ENCODE measurements at places on chromosomes 3 and 15. TPM values are rescaled to one million over a fixed set of nuclear protein-coding genes. Genes with fewer than 3 reads are reported as not detected.
A peak's percentile ranks its signal among the peaks of the same experiment; 100 is the strongest.

DNA sequence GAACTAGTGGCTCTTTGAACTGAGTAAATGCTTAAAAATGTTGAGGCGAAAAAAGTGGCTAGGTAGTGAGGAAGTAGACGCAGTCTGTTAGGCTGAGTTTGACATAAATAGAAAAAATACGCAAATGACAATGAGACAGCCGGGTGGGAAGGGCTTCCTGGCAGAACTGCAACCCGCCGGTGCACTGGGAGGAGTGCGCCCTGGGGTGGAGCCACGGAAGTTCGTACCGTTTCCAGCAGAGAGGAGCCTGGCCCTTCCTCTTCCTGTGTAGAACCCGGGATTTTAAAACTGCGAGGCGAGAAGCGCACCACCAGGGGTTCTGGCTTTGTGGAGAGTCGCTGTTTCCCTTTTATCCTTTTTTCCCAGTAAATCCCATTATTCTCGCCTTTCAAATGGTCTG, 602.6 kb downstream of the PYDC2 start:
- peak; percentile 60 for DNase-seq

- no peak for DNase-seq
Measured at GRCh38 chr3:143447491-143447890, 327.9 kb downstream of the CHST2 start.

GRCh38 chr3:36416599-36416998, 36.3 kb downstream of the STAC start:
- no peak for DNase-seq

GRCh38 chr3:153396581-153396980, 234.6 kb downstream of the RAP2B start:
- no peak for DNase-seq

- DNase-seq, result no peak
Measured at GRCh38 chr3:188659449-188660090, 505.6 kb downstream of the LPP start.

GRCh38 chr15:71256934-71257664, 141.8 kb downstream of the THSD4 start:
- no peak for DNase-seq

DNA sequence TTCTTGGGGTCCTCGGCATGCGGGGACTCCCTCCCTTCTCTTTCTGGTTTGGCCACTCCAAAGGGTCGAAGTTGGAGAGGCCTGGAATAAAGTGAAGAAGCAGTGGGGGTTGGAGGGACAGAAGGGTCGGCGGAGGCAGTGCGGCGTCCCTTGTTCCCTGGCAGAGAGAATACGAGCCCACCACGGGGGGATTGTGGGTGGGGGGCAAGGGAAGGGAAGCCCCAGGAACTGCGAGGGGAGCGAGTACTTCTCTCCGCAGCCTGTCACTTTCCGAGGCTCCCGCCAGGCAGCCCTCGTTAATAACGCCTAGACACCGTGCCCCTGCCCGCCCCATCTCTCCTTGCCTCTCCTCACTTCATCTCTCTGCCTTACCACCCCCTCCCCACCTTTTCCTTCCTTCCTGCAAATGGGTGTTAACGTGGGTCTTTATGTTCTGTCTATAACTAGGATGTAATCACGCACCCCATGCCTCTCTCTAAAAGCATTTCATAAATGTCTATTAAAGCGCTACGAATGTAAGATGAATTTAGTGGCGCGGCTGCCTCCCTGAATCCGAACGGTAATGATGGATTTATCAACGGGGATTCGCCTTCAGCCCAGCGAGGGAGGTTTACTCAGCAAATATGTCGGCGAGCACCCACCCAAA, 13.7 kb downstream of the NR2F2 start:
- no peak for DNase-seq

DNA sequence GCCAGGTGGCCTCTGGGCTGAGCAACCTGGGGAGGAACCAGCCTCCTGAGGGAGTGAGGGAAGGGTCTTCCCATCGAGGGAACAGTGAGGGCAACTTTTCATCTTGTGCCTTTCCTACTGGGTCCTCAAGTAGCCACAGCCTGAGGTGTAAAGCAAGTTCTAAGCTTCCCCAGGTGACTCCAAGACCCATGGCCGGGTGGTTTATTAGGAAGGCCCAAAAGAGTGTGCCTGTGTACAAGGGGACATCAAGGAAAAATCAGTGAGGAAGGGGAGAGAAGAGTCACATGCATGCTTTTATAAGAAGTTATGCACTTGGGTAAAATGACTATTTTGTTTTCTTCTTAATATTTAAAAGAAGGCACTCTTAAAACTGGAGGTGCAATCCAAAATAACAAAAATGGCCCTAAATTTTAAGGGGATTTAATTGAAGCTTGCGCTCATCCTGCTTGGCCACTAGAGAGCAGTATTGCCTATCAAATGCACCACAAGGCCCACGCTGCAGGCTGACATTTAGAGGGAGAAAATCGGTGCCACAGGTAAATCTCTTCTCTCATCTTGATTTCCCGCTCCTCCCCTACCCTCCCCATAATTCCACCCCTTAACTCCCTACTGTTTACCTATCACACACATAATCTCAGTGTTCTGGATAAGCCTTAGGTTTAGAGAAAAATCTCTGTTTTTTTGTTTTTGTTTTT, 6.7 kb downstream of the NANOGP8 start:
- peak; percentile 15 for DNase-seq

DNA sequence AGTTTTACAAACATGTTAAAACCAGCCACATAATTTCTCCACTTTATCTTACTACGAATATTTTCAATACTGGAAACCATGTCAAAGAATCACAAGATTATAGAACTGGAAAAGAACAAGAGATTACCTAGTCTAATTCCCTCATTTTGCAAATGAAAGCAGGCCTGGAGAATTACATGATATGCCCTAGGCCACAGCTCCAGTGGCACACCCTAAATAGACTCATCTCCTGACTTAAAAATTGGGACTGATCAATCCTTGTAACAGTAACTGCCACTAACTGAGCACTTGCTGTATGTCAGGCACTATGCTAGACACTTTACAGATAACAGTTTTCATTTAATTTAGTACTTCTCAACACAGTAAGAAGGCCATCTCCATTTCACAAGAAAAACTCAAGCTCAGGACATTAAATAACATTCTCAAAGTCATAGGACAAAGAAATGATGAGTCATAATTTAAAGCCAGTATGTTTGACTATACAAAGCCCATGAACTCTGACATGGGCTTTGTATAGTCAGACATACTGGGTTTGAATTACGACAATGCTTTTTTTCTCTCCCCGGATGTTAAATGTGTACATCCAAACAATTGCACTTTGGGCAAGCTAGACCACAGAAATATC, 9.4 kb downstream of the IGSF11 start:
- DNase-seq, result no peak

DNA sequence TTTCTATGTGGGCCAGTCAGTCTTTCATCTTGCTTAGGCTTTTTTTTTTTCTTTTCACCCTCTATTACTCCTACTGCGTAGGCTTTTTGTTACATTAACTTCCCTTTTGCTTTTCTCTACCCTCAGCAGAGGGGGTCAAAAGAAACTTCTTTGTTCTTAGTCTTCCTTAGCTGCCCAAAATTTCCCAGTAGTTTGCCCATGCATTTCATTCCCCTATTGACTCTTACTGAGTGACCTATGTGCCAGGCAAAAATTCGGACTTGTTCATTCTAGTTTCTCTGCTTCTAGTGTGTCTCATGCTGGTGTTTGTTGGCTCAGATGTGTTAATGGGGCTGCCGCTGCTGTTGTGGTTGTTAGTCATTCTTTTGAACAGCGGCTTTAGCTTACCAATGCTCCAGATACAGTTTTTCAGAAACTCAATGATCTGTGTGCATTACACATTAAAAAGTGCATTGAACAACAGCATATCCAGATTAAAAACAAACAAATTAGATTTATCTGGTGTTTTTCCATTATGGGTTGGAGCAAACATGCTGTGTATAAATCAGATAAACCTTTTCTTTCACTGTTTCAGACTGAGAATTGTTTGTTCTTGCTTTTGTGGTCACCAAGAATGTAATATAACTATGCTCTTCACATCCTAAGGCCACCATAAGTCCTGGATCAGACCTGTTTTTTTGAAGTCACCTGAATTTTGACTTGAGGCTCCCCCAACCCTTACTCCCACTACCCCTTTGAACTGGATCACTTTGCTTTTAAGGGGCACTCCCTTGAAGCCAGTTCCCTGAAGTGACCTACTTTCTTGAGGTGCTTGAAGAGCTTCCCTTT, 43.1 kb downstream of the PDE8A start:
- DNase-seq, result no peak

DNA sequence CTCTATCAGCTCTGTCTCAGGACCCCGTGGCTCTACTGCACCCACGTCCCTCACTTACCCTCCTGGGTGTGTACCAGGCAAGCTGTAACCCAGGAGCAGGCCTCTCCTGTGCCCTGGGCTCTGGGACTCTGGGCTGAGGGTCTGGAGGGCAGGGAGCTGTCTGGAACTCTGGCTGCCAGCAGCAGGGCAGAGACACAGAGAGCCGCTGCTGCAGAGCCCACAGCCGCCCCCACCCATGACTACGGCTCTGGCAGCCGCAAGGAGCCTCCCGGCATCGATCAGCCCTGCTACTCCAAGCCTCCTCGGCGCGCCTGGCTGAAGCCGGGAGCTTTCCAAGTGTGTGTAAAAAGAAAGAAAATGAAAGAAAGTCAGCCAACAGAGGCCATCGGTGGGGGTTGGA, 103.7 kb upstream of the ATP2B2 start:
- DNase-seq, result no peak

DNA sequence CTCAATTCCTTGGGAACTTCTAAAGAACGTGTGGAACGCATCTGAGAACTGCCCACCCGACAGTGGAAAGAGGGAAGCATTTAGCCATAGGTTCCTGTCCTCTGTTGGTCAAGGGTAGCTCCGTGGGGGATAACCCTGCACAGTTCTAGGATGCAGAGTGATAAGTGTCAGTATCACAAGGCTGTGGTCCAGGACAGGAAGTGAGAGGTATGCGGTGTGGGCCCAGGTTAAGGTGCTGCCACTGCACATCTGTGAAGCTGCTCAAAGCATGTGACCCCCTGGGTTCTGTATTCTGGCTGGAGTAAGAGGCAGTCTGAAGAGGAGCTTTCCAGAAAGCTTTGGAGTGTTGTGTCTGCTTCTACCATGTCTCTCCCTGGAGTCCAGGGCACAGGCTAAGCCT, 51.7 kb upstream of the HES1 start:
- DNase-seq, result no peak

- no peak for DNase-seq
Measured at GRCh38 chr3:127786353-127787070, 35.8 kb downstream of the MGLL start.

GRCh38 chr15:48718646-48719045, 73.1 kb upstream of the FBN1 start:
- no peak for DNase-seq

DNA sequence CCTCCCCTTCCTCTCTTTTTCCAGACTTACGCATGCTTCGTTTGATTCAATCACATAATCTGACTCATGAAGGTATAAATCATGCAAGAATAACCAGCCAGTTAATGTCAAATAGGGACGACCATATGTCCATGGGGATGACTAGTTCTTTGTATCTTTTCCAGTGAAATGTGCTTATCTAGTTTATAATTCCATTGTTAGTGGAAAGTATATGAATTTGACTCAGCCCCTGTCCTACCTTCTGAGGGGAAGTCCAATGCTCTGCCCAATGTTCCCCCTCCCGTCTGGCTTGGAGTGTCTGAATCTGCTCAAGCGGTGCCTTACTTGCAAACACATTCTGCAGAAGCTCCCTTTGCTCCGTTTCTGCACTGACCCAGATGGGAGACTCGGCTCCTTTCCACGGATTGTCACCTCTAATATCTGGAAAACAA, 55.0 kb upstream of the EPHB3 start:
- no peak for DNase-seq

GRCh38 chr3:78647726-78648125, 1120.1 kb downstream of the ROBO1 start:
- DNase-seq, result no peak

GRCh38 chr3:170651260-170651845, 65.5 kb upstream of the SLC7A14 start:
- no peak for DNase-seq

DNA sequence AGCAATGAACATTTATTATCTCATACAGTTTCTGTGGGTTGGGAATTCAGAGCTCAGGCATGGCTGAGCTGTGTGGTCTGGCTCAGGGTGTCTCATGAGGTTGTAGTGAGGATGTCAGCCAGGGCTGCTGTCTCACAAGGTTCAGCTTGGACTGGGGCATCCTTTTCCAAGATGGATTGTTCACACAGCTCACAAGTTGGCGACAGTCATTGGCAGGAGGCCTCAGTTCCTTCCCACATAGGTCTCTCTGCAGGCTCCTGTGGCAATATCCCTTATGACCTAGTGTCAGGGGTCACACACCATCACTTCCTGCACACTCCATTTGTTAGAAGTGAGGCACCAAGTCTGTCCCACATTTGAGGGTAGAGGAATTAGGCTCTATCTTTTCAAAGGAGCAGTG, 56.0 kb downstream of the RPLP1 start:
- no peak for DNase-seq

DNA sequence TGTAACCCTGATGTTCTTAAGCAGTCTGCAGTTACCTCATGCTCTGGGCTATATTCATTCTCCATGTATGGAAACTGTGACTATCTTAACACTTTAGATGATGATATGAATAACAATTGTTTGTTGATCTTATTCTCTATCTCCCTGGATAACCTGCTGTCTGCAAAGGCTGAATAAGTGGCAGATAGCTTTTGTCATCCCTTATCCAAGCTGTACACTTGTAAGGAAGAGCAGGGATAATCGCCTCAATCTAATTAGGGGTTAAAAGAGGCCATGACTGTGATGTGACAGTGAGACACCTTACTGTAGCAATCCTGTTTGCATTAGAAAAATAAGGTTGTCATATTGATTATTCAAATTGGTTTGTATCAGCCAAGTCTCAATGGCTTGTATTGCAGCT, 123.9 kb downstream of the RSRC1 start:
- DNase-seq, result no peak

GRCh38 chr3:133038089-133038730, at the start of gene TMEM108:
Gene TMEM108 (plus strand): TSS chr3:133038391.
- DNase-seq, result peak; percentile 7

DNA sequence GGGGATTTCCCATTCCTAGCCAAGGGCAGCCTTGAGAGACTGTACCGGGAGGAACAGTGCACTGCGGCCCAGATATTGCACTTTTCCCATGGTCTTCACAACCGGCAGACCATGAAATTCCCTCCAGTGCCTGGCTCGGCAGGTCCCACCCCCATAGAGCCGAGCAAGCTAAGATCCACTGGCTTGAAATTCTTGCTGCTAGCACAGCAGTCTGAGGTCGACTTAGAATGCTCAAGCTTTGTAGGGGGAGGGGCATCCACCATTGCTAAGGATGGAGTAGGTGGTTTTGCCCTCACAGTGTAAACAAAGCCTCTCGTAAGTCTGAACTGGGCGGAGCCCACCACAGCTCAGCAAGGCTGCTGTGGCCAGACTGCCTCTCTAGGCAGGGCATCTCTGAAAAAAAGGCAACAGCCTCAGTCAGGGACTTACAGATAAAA, 156.3 kb downstream of the FRMD5 start:
- no peak for DNase-seq

GABRR3 gene
- total RNA-seq, result not detected

FAM162A gene
- total RNA-seq, result 23.6 TPM

MYO5C gene
- 6.9 TPM for total RNA-seq

All from pulmonary artery endothelial cell (primary cell).